ENCODE measurements at places on chromosomes 5 and 9. TPM values are rescaled to one million over a fixed set of nuclear protein-coding genes. Genes with fewer than 3 reads are reported as not detected.

Gene IFNA21
- not detected for total RNA-seq

Gene DUSP1
- 56.1 TPM for total RNA-seq

Gene PCDHGB2
- total RNA-seq: 13.1 TPM

Gene PRR7
- total RNA-seq: 0.82 TPM

Gene ABHD17B
- total RNA-seq: 10.7 TPM

Gene SH3PXD2B
- total RNA-seq: 22.7 TPM

Gene P4HA2
- total RNA-seq: 46.0 TPM

Gene NR4A3
- total RNA-seq: 3.9 TPM

Gene TIMD4
- not detected for total RNA-seq

Gene GHR
- 7.5 TPM for total RNA-seq

Gene KIF4B
- total RNA-seq: not detected

- no peaks in the 10 kb centered on the region for H3K27me3 ChIP-seq
- H3K27ac ChIP-seq: peak overlapping the region; percentile 14
- no peaks in the 10 kb centered on the region for H3K4me1 ChIP-seq
- no peak for DNase-seq
Measured at GRCh38 chr9:77507212-77507961, 140.7 kb downstream of the GNA14 start.

DNA sequence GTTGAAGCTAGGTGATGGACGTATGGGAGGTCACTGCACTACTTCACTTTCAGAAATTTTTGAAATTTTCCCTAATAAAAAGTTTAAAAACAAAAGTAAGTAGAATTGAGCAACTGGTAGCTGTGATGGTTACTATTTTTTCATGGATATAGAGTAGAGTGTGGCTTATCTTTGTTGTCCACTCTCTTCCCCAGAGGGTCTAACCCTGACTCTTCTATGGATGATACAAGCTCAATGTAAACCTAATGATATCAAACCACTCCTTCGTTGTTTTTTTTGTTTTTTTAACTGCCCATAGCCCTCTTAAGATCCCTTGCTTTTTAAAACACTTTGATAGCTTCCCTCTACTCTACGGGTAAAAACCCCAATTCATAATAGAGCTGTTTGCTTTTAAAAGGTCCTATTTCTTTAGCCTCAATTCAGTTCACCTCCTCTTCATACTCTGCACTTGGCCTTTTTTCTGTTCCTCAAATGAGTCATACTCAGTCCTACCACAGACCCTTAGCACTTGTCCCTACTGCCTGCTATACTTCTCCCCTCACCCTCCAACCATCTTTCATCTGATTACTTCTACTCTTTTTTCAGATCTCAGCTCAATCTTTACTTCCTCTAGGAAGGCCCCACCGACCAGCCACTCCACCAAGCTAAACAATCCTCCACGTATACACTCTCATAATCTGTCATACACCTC lies 2.6 kb downstream of the HDAC3 start:
- no peaks in the 10 kb centered on the region for H3K27me3 ChIP-seq
- H3K27ac ChIP-seq: no peak overlapping the region
- H3K4me1 ChIP-seq: peaks cover 3% of the 10 kb centered on the region
- peaks cover 40% of the 10 kb centered on the region for H3K36me3 ChIP-seq

GRCh38 chr5:158023266-158023665 lies 164.3 kb upstream of the CLINT1 start:
- no peak overlapping the region for H3K27ac ChIP-seq
- no peak overlapping the region for H3K4me3 ChIP-seq
- DNase-seq: no peak
- no peaks in the 10 kb centered on the region for H3K27me3 ChIP-seq
- H3K36me3 ChIP-seq: no peaks in the 10 kb centered on the region

- no peaks in the 10 kb centered on the region for H3K4me1 ChIP-seq
- peaks cover 75% of the 10 kb centered on the region for H3K36me3 ChIP-seq
- H3K27me3 ChIP-seq: no peaks in the 10 kb centered on the region
- no peak overlapping the region for H3K27ac ChIP-seq
- no peak for DNase-seq
Measured at GRCh38 chr9:137012694-137013570, 15.1 kb downstream of the ABCA2 start.

GRCh38 chr5:3309538-3309937 lies 286.1 kb upstream of the IRX1 start:
- H3K36me3 ChIP-seq: no peaks in the 10 kb centered on the region
- H3K4me3 ChIP-seq: no peak overlapping the region
- DNase-seq: no peak
- no peaks in the 10 kb centered on the region for H3K4me1 ChIP-seq

- peak overlapping the region; percentile 68 for H3K4me3 ChIP-seq
- no peaks in the 10 kb centered on the region for H3K27me3 ChIP-seq
- H3K4me1 ChIP-seq: peaks cover 7% of the 10 kb centered on the region
- DNase-seq: no peak
- peak overlapping the region; percentile 84 for H3K27ac ChIP-seq
Measured at GRCh38 chr9:69036309-69036708, 757 bp downstream of the FXN start.

- H3K27ac ChIP-seq: no peak overlapping the region
- H3K4me3 ChIP-seq: no peak overlapping the region
- no peaks in the 10 kb centered on the region for H3K36me3 ChIP-seq
- H3K27me3 ChIP-seq: no peaks in the 10 kb centered on the region
Measured at GRCh38 chr9:79663878-79664277, 92.1 kb downstream of the TLE4 start.

DNA sequence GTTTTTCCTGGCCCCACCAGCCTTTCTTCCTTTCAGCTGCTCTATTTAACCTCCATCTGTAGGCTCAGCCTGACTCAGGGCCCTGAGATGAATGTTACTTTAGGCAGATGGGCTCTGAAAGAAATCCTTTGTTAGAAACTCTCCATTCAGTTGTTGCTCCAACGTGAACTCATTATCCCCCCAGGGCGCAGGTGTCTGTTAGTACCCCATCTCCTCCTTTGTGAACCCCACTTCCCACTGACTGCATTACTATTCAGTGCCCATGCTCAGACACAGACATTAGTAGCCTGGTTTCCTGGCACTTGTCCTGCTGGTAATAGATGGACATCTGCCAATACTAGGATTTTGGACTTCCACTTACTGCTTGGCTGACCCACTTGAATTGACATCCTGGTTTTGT lies 1271.6 kb downstream of the PTPRD start:
- H3K4me1 ChIP-seq: no peaks in the 10 kb centered on the region
- no peak for DNase-seq
- no peak overlapping the region for H3K27ac ChIP-seq
- no peaks in the 10 kb centered on the region for H3K36me3 ChIP-seq
- no peak overlapping the region for H3K4me3 ChIP-seq
- H3K27me3 ChIP-seq: no peaks in the 10 kb centered on the region

DNA sequence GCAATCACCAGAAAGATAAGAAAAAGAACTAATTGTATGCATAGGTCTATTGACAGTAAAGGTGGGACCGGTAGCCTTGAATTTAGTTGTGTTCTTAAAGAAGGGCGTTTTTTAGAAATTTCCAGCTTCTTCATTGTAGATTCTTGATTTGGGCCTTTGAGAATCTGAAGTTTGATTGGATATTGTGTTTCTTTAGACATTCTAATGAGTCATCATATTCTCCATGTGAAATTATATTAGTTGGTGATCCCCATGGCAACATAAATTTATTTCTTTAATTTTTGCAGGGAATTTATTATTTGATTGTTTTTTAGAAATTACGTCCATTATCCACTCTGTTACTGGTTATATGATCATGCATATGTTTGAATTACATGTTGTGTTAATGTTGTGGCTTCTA lies 63.6 kb downstream of the MAN2A1 start:
- DNase-seq: no peak
- H3K4me3 ChIP-seq: no peak overlapping the region
- H3K27ac ChIP-seq: no peak overlapping the region
- no peaks in the 10 kb centered on the region for H3K4me1 ChIP-seq
- no peaks in the 10 kb centered on the region for H3K36me3 ChIP-seq

DNA sequence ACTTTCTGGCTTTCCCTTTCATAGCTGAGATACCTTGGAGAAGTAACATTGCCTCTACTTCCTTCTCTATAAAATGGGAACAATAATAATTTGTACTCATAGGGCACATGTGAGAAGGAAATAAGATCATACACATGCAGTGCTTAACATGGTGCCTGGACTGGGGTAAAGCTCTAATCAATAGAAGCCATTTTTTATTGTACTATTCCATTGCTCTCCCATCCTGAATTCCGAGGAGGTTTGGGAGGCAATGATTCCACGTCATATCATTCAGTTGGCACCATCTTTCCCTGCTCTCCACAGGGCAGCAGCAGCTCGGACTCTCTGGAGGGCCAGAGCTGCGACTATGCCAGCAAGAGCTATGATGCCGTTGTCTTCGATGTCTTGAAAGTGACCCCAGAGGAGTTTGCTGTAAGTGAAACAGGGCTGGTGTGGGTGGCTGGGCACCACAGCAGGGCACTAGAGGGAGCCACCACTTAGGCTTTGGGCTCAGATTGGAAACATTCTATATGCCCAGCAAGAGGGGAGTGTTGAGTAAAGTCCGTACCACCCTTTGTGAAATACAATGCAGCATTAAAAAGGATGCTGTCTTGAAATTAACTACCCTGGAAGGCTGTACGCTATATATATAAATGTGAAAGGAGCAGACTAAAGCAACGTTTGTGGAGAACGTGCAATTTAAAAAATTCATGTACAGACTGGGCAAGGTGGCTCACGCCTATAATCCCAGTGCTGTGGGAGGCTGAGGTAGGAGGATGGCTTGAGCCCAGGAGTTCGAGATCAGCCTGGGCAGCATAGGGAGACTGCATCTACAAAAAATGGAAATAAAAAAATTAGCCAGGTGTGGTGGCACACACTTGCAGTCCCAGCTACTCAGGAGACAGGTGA lies 51.2 kb downstream of the RALGPS1 start:
- peak; percentile 49 for DNase-seq
- no peaks in the 10 kb centered on the region for H3K36me3 ChIP-seq
- peak overlapping the region; percentile 86 for H3K27ac ChIP-seq
- no peak overlapping the region for H3K4me3 ChIP-seq
- H3K27me3 ChIP-seq: no peaks in the 10 kb centered on the region

- no peak for DNase-seq
- no peaks in the 10 kb centered on the region for H3K27me3 ChIP-seq
- no peak overlapping the region for H3K27ac ChIP-seq
- H3K4me1 ChIP-seq: no peaks in the 10 kb centered on the region
- H3K36me3 ChIP-seq: no peaks in the 10 kb centered on the region
Measured at GRCh38 chr5:40150896-40151295, 528.8 kb upstream of the PTGER4 start.

GRCh38 chr5:61449804-61450492 lies 117.9 kb downstream of the ZSWIM6 start:
- H3K36me3 ChIP-seq: no peaks in the 10 kb centered on the region
- H3K27me3 ChIP-seq: no peaks in the 10 kb centered on the region
- peak overlapping the region; percentile 41 for H3K27ac ChIP-seq
- no peak overlapping the region for H3K4me3 ChIP-seq
- no peak for DNase-seq

- H3K4me3 ChIP-seq: no peak overlapping the region
- H3K4me1 ChIP-seq: no peaks in the 10 kb centered on the region
- DNase-seq: no peak
- H3K27me3 ChIP-seq: no peaks in the 10 kb centered on the region
Measured at GRCh38 chr5:95667061-95667618, 15.7 kb downstream of the SPATA9 start.

- DNase-seq: no peak
- no peak overlapping the region for H3K27ac ChIP-seq
- peaks cover 10% of the 10 kb centered on the region for H3K4me1 ChIP-seq
- H3K4me3 ChIP-seq: no peak overlapping the region
Measured at GRCh38 chr9:129270903-129271431, 92.9 kb upstream of the IER5L start.

- H3K27ac ChIP-seq: peak overlapping the region; percentile 79
- H3K4me3 ChIP-seq: peak overlapping the region; percentile 95
- peaks cover 29% of the 10 kb centered on the region for H3K27me3 ChIP-seq
Measured at GRCh38 chr9:21995666-21996398, 1.2 kb downstream of the CDKN2B-AS1 start.

DNA sequence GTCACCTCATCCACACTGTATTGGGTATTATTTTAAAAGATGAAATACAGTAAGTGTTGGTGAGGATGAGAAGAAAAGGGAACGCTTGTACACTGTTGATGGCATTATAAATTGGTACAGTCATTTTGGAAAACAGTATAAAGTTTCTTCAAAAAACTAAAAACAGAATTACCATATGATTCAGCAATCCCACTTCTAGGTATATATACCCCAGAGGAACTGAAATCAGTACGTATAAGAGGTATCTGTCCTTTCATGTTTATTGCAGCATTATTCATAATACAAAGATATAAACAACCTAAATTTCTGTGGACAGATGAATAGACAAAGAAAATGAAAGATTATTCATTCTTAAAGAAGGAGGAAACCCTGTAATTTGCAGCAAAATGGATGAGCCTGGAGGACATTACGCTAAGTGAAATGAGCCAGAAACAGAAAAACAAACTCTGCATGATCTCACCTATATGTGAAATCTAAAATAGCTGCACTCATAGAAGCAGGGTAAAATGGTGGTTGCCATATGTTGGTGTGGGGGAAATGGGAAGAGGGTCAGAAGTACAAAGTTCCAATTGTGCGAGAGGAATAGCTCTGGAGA lies 191.6 kb downstream of the TRIM36 start:
- H3K36me3 ChIP-seq: no peaks in the 10 kb centered on the region
- H3K4me3 ChIP-seq: no peak overlapping the region
- DNase-seq: no peak
- no peak overlapping the region for H3K27ac ChIP-seq

GRCh38 chr5:106801554-106801953 lies 869.2 kb downstream of the EFNA5 start:
- H3K4me1 ChIP-seq: no peaks in the 10 kb centered on the region
- no peak overlapping the region for H3K27ac ChIP-seq
- no peak for DNase-seq

- no peaks in the 10 kb centered on the region for H3K27me3 ChIP-seq
- H3K27ac ChIP-seq: no peak overlapping the region
- no peaks in the 10 kb centered on the region for H3K4me1 ChIP-seq
- H3K4me3 ChIP-seq: no peak overlapping the region
- no peak for DNase-seq
- H3K36me3 ChIP-seq: no peaks in the 10 kb centered on the region
Measured at GRCh38 chr9:82363198-82363597, 374.6 kb downstream of the SPATA31D1 start.

DNA sequence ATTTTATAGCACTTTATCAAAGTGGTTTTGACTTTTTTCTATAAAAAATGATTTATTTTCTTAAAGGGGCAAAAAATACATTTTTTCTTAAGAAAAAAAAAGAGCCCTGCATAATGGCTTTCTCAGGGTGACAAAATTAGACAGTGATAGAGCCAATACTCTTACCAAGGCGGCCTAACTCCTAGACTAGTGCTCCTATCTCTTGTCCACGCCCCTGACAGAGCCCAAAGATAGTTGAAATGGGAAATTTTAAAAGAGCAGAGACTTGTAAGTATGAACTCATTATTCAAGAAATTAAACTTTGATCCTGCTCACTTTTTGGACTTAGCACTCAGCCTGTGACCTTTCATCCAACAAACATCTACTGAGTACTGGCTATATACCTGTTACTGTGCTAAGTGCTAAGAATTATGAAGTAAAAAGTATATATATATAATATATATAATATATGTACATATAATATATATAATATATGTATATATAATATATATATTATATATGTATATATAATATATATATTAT lies 1.2 kb downstream of the INVS start:
- H3K36me3 ChIP-seq: peaks cover 15% of the 10 kb centered on the region
- peaks cover 4% of the 10 kb centered on the region for H3K4me1 ChIP-seq
- H3K27ac ChIP-seq: peak overlapping the region; percentile 86
- H3K27me3 ChIP-seq: no peaks in the 10 kb centered on the region
- no peak for DNase-seq
- H3K4me3 ChIP-seq: peak overlapping the region; percentile 87

- no peaks in the 10 kb centered on the region for H3K27me3 ChIP-seq
- peak overlapping the region; percentile 93 for H3K27ac ChIP-seq
- H3K36me3 ChIP-seq: peaks cover 34% of the 10 kb centered on the region
- DNase-seq: peak; percentile 84
Measured at GRCh38 chr5:177495243-177496060, 2.0 kb downstream of the PDLIM7 start.

All from heart left ventricle (tissue), 16 donors.